ENCODE measurements at places on chromosomes 4 and X.

GRCh38 chr4:113662581-113662980 lies 99.0 kb downstream of the CAMK2D start:
- DNase-seq: no peak

DNA sequence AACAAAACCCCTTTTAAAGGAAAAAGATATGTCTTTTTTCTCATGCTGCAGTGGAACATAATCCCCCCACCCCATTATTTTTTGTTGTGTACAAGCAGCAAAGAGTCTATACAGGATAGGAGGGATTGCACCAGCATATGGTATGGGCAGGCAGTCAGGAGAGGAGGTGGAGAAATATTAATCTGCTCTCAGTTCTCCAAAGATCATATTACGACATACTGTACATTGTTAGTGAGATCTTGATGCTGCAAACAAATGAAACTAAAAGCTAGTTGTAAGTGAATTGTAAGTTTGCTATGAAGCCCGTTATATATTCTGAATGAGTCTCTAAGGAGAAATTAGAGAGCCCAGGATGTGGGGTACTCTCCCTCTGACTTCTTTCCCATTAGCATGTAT lies 75.3 kb downstream of the RAPGEF2 start:
- peak; percentile 61 for DNase-seq

DNA sequence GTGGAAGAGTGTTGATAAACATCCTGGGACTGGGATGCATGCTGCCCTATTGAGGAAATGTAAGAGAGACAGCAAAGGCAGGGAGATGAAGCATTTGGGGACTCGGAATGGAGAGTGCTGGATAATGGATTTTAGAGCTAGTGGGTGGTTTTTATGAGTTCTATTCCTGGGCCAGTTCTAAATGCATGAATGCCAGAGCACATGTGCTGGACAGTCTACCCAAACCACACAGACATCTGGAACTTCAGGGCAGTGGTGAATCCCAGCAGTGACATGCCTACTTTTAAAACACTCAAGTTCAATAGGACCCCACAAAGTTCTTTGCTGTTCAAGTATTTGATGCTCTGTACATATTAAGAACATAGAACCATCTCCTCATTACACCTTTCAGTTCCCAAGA lies 133.9 kb downstream of the CBR4 start:
- DNase-seq: peak; percentile 34

DNA sequence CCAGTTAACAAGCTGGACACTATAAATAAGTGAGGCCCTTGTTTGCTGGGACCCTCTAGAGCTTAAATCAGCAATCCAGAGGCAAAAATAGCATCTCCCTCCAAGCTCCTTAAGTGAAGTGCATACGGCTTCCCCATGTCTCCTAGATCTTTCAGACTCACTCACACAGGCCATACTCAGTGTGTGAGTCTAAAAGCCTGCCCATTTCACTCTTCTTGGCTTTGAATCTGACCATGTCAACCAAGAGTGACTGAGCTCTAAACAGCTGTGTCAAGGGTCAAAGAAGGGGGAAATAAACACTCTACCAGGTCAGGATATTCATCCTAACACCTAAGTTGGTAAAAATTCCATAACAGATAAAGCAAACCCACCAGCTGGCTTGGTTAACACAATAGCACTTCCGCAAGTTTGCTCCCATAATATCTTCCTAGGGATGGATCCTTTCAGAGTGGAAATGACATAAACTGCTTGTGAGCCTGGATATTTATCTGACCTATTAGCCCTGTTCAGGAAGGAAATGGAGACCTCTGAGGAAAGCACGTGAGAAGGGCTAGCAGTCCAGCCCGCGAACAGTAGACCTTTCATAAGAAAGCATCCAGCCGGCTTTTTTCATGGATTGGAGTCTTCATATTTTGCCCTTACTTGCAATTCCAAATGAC lies 65.6 kb downstream of the MID1 start:
- DNase-seq: no peak

DNA sequence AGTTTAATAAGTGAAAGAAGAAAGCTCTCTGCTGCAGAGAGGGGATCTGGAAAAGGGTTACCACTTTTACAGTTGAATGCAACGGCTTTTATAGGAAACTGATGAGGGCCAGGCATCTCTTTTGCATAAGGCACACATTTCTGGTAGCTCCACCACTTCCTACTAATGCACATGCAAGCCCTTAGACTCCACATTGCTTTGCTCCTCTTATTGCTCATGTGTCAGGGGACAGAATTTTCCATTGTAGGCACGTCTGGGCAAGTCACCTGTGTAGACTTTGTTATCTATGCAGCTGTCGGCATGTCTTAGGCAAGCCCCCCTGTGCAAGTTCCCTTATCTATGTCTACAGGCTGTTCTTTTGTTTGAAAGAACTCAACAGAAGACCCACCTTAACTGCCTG lies 294.6 kb upstream of the STS start:
- no peak for DNase-seq

DNA sequence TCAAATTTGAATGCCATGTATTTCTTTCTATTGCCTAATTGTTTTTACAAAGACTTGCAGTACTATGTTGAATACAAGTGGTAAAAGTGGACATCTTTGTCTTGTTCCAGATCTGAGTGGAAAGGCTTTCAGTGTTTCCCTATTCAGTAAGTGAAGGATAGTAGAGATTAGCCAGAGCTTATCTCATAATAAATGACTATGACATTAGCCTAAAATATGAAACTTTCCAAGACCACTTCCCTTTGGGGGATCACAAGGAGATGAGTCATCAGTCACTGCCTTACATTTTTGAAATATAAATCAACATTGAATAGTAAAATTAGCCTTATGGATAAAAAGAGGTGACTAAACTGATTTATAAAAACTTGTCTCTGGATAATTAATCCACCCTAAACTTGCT lies 554.1 kb upstream of the MAGEB2 start:
- peak; percentile 71 for DNase-seq

DNA sequence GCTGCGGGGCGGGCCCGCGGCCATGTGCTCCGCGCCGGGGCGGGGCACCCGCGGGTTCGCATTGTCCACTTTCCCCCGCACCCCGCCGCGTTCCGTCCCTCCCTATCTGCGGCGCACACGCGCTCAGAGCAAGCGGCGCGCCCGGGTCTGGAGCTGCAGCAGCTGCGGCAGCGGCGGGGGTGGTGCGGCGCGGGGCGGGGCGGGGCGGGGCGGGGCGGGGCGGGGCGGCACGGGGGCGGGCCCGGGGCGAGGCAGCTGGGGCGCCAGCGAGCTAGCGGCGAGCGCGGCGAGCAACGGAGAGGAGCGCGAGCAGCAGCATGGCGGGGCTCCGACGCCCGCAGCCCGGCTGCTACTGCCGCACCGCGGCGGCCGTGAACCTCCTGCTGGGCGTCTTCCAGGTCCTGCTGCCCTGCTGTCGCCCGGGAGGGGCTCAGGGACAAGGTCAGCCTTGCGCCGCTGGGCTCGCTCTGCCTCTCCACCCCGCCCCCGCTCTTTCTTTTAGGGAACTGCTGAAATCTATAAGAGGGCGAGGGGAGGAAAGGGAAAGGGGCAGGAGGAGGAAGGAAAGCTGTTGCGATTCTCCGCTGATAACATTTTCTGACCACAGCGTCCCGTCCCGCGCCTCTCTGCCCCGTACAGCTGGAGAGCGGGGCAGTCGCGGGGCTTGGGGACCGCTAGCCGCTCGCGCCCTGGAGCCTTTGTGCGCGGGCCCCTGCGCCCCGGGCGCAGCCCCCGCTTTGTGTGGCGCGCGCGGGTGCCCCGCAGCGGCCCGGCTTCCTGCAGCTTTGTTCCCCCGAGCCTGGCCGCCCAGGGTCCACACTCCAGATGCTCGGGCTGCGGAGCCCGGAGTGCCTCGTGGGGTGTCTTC lies at the start of gene TMEM131L:
Gene TMEM131L (plus strand): TSS at position 280 of the 868 bp plus-strand sequence. CDS start 38 bp downstream, at position 318.
- peak; percentile 68 for DNase-seq

GRCh38 chr4:100246697-100247096 lies 56.4 kb upstream of the DDIT4L start:
- no peak for DNase-seq

GRCh38 chrX:48477960-48478755 lies 2.2 kb downstream of the FTSJ1 start:
- no peak for DNase-seq

DNA sequence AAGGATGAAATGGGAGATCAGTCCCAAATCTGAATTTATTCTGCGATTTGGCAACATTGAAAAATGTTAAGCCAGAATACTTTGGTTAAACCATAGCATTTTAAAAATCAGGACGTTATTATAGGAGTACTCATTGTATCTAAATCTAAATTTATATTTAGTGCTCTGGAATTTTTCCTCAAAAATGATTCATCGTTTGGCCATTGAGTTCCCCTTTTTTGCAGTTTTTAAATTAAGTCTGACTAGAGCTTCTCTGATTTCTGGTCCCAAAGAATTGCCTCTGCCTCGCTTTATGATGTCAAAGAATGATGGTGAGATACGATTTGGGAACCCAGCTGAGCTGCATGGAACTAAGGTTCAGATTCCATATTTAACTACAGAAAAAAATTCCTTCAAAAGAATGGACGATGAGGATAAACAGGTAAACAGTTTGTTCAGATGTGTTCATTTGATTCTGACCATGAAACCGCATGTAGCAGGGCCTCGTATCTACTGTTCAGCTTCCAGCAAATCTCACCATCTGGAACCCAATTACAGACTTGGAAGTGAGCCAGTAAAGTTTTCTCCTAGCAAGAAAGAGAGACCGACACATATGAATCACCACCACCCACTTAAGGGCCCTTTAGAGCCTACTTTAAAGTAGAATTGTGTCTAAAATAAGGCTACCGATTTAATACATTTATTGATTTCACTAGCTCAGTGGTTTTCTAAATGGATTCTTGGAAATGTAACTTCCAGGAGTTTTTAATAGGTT lies 75.6 kb downstream of the REPS2 start:
- DNase-seq: peak; percentile 84

DNA sequence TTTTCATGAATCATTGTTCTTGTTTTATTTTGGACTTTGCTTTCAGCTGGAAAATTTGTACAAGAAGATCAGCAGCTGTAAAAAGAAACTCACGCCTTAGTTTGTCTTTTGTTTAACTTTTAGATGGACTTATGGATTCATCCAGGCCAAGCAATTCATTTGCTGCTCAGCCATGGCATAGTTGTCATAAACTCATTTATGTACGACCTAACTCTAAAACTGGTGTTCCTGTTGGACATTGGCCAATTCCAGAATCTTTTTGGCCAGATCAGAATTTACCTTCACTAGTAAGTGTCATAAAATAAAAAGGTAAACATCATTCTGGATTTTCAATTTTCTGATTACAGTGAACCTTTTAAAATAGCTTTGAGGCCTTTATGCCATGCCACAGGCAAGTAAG lies 29.1 kb downstream of the INTS6L start:
- DNase-seq: no peak

DNA sequence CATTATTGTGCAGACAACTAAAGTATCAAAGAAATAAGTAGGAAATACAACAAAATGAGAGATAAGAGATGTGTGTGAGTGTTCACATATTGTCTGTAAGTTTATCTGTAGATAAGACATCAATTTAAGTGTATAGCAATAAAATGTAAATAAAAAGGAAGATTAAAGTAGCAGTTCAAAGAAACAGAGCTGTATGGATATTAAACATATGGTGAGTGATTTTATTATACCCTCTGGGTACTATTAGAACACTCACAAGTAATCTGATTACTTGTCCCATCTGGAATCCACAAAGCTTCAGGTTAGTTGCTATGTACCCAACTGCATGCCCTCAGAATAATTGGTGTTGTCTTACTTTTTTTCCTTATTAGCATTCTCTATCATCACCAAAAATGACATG lies 747.9 kb upstream of the ADGRL3 start:
- no peak for DNase-seq

DNA sequence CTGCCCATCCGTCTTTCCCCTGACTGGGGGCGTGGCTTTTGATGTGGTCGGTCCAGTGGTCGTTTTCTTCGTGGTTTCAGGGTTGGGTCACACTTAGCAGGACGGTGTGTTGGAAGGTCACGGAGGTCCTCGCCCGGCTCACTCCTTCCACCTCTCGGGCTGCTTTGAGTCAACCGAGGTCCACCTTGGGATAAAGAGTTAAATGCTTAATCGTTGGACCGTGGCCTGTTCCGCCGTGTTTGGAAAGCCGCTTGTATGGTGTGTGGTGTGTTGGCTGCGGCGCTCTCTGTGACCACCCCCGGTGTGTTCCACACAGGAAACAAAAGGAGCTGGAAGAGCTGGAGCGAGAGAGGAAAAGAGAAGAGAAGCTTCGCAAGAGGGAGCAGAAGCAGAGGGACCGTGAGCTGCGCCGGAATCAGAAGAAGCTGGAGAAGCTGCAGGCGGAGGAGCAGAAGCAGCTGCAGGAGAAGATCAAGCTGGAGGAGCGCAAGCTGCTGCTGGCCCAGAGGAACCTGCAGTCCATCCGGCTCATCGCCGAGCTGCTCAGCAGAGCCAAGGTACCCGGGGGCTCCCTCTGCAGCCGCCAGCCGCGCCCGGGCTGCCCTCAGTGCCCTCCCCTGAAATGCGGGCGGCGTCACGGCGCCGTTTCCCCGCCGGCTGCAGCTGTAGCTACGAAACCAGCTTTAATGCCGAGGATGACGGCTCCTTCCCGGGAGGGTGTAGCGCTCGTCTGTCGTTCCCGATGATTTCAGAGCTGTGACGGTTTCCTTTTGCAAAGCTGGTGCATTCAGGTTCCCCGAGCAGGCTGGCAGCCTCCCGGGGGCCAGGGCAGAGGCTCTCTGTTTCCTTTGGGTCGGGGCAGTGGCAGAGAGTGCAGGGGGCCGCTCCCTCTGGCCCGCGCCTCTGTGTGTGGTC lies 7.7 kb downstream of the AKAP17A start:
- DNase-seq: no peak

DNA sequence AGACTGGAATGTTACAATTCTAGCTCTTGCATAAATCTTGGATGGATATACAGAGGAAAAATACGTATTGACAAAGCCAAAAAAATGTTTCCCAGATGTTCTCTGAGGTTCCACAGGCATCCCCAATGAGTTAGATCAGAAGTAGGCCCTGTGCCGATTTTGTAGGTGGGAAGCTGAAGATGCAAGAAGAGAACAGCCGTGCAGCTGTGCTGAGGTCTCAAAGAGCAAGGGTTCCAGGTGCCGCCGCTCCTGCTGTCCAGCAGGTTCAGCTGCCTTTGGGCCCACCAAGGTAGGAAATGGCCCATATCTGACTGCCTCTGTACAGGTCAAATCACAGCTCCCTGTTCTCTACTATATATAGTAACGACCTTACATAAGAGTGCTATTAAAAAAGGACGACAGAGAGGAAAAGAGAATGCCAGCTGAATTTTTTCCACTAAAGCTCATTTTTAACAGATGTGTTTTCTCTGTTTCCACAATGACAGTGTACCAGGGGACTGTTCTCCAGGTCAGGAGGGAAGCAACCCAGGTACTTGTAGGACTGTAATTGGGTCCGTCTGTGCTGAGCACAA lies 155.6 kb downstream of the CBR4 start:
- DNase-seq: peak; percentile 78
